Fibroblast of mammary gland (primary cell): ENCODE measurements at places on chromosomes 1 and 21.

- DNase-seq = peak; percentile 80
Measured at GRCh38 chr1:153697191-153698019, 18.9 kb downstream of the NPR1 start.

GRCh38 chr21:43645136-43645891 lies 14.0 kb downstream of the HSF2BP start:
- peak; percentile 77 for DNase-seq

GRCh38 chr1:28132171-28133167 lies 44.0 kb downstream of the PTAFR start:
- no peak for DNase-seq

- no peak for DNase-seq
Measured at GRCh38 chr1:110454328-110454727, 3.4 kb downstream of the PROK1 start.

DNA sequence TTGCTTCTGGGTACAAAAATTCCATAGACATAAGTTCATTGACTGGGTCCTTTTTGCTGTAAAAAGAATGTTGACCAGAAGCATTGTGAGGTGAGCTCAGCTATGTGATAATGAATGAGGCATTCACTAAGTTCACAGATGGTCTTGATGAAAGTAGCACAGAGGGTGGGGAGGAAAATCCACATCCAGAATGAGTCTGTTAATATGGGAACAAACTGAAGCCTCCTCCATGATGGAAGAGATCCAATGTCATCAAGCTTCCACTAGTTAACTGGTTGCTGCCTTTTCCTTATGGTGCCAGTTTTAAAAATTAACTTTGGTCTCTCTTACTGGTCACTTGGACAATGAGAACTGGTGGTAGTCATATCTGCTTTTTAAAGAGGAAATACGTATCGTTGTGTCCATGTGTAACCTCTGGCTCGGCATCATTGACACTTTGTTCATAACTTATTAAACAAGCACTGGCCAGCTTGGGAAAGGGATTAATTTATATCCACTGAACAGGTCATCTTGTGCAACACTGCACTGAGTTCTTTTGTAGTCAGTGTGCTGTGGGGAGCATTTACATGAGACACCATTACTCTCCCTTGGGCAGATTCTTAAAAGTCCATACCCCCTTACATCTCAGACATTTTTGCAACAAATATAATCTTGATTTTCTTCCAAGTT lies 88.6 kb downstream of the ADAMTS1 start:
- peak; percentile 40 for DNase-seq

- no peak for DNase-seq
Measured at GRCh38 chr1:190615818-190616217, 138.2 kb upstream of the BRINP3 start.

GRCh38 chr1:55334797-55335196 lies 119.6 kb upstream of the USP24 start:
- no peak for DNase-seq

GRCh38 chr21:46404306-46404705 lies 54.4 kb upstream of the DIP2A start:
- DNase-seq = no peak
